Tibial nerve (tissue), 4 donors: ENCODE measurements at places on chromosomes 6 and 20.

DNA sequence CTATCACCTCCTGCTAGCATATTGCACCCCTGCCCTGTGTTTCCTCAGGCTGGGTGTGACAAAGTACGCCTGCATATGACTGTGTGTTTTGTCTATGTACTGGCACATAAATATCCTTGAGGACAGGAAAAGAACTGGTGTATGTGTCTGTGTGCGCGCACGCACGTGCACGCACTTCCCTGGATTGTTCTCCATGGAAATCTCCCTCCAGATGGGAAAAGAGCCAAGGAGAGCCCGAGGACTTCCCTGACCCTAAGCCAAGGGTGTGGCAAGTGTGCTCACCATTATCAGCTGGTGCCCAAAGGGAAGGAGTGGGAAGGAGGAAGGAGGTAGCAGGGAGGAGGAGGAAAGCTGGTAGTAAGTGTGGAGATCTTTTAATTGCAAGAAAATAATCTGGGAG, 117.6 kb downstream of the HIVEP2 start:
- no peak overlapping the region for H3K27ac ChIP-seq
- H3K36me3 ChIP-seq: no peaks in the 10 kb centered on the region
- no peak overlapping the region for H3K4me3 ChIP-seq
- no peaks in the 10 kb centered on the region for H3K27me3 ChIP-seq
- DNase-seq: no peak

DNA sequence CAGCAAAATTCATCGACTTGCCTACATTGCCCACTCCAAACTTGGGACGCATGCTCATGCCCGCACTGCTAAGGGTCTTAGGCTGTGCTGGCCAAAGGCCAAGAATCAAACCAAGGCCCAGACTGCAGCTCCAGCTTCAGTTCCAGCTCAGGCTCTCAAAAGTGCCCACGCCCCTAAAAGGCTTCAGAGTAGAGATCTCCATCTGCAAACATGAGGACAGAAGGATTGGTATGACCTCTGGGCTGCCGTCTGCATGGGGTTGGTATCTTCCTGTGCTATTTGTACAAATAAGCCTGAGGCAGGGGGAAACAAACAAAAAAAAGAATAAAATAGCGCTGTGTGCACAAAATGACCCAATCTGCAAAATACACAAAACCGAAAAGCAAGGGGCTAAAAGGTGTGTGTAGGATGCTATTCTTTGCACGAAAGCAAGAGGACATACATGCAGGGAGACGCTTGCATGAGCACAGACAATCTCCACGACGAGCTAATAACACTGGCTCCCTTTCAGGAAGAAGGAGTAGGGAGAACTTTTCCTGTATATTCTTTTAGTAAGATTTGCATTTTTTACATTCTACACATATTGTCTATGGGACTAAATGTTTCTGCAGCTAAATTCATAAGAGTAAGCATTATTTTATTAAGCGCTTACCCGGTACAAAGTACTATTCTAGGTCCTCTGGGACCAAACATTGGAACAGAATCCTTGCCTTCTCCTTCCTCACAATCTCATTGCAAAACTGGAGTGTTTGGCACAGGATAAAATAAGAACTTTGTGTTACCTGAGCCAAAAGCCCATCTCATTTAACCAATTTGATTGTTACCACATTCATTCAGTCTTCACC, 33.1 kb downstream of the ATP9A start:
- no peak overlapping the region for H3K27ac ChIP-seq
- H3K27me3 ChIP-seq: no peaks in the 10 kb centered on the region
- H3K4me1 ChIP-seq: peaks cover 34% of the 10 kb centered on the region
- H3K4me3 ChIP-seq: no peak overlapping the region
- H3K36me3 ChIP-seq: no peaks in the 10 kb centered on the region

DNA sequence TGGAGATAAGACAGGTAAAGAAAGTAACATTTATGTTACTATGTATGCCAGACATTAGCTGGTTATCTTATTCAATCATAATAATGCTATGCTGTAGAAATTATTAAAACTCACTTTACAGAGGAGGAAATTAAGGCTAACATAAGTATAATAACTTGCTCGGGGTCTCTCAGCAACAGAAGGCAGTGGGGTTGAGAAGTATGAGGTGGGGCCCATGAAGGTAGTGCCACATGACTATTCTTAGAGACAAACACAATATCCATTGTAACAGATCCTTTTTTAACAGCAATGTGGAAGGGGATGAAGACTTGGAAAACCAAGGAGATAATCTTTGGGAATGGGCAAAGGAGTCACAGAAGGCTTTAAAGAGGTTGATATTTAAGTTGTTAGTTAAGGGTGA, 11.5 kb downstream of the REV3L start:
- H3K27ac ChIP-seq: no peak overlapping the region
- H3K4me3 ChIP-seq: no peak overlapping the region
- no peaks in the 10 kb centered on the region for H3K36me3 ChIP-seq
- no peaks in the 10 kb centered on the region for H3K4me1 ChIP-seq
- no peak for DNase-seq

DNA sequence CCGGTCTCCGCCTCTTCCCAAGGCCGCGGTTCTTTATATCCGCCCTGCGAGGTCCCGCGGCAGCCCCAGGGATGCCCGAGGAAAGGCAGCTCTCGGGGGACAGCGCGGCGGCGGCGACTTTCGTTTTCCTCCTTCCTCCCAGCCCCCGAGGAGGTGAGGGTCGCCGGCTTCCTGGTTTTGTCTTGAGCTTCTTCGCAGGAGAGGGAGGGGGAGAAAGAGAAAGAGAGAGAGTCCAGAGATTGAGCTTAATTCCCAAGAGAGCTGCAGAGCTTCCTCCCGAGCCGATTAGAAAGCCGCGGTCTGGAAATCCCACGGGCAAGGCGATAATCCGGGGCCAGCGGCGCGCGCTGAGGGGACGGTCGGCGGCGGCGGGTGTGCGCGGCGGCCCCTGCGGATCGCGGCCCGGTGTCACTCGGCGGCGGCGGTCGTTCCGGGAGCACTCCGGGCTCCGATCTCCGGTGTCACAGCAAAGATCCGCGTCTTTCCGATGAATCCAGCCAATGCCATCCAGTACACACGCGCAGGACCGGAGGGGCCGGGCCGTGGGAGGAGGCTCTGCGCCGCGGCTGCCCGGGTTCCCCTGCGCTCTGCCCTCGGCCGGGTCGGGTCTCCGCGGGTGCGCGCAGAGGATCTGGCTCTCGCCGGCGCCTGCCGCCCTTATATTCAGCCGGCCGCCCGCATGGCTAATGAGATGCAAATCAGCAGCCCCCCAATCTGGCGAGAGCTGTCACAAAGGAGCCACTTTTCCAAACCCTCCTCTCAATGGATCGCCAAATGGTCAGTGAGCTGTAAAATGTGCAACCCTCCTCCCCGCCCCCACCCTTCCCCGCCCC, at the start of gene DLL1:
DLL1 (minus strand) TSS at position 783 of the 833 bp plus-strand sequence. CDS start 939 bp downstream, outside the sequence.
- peaks cover 49% of the 10 kb centered on the region for H3K4me1 ChIP-seq
- H3K4me3 ChIP-seq: peak within 1 kb of the TSS; percentile 78
- no peaks in the 10 kb centered on the region for H3K27me3 ChIP-seq
- H3K27ac ChIP-seq: peak within 1 kb of the TSS; percentile 66
- no peak for DNase-seq

DNA sequence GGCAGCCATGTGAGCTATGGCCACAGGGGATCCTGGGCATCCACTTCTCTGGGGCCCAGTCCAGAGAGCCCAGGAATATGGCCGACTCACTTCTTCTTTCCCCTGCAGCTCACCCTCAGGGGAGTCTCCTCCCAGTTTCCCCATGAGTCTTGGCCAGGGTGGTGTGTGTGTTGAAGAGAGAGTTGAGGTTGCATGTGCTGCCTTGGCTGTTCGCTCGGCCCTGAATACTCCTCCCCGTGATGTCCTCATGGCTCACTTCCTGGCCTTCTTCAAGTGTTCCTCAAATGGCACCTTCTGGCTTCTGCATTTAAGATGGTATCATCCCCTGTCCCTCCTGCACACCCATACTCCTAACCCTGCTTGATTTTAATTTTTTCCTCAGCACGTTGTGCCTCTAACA, 3.2 kb upstream of the TREML1 start:
- H3K27me3 ChIP-seq: peaks cover 5% of the 10 kb centered on the region
- H3K27ac ChIP-seq: no peak overlapping the region
- no peaks in the 10 kb centered on the region for H3K36me3 ChIP-seq
- no peak overlapping the region for H3K4me3 ChIP-seq
- no peak for DNase-seq
- H3K4me1 ChIP-seq: no peaks in the 10 kb centered on the region

DNA sequence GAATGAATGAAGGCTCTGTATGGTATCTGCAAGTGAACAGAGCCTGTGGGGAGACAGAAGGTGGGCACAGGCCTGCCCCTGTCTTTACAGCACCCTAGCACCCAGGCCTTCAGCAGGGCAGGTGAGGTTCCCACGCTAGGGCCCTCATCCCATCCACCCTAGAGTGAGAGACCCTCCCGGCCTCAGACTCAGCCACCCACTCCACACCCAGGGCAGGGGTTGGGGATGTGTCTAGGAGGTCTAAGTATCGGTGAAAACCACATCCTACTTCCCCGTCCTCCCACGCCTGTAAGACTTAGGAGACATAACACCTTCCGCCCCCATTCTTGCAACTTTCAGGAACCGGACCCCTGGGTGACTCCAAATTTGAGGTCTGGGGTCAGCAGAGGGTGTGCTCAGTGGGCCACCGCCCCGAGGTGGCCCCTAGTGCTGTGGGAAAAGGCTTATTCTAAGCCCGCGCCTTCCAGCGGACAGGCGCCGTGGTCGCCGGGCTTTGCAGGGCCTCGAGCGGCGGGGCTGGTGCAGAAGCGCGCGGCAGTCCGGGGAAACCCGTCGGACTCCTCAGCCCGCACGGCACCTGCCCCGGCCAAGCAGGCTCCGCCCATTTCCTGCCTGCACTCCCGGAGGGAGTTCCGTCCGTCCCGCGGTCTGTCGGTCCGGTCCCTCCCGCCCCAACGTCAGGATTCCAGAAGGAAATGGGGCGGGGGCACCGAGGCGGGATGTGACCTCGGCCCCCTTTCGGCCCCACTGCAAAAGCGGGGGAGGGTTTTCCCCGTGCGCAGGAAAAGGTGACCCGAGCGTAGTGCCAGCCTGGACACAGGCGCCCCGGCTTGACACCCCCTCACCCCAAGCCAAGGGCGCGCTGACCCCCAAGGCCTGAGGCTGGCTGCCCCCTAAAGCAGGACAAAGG, 868 bp downstream of the SAMD10 start:
- peaks cover 8% of the 10 kb centered on the region for H3K36me3 ChIP-seq
- H3K27ac ChIP-seq: peak overlapping the region; percentile 75
- DNase-seq: no peak

GRCh38 chr20:24389686-24390085, 79.7 kb upstream of the SYNDIG1 start:
- no peaks in the 10 kb centered on the region for H3K36me3 ChIP-seq
- no peak for DNase-seq
- no peaks in the 10 kb centered on the region for H3K27me3 ChIP-seq
- H3K27ac ChIP-seq: no peak overlapping the region
- no peak overlapping the region for H3K4me3 ChIP-seq
- no peaks in the 10 kb centered on the region for H3K4me1 ChIP-seq

DNA sequence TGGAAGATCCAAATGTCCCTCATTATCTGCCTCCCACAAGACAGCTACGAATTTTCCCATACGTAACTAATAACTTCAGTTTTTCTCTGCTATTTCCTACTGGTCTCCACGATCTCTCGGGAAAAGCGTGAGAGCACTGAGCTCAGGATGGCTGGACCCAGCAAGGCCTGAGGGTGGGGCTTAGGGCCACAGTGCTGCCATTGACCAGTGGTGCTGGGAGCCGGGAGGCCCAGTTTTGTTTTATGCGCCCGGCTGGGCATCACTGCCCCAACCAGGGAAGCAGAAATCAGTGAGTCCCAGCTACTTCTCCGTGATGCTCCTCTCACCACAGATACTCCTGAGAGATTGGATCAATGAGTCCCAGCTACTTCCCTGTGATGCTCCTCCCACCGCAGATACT, 238.4 kb downstream of the LY86 start:
- H3K27me3 ChIP-seq: no peaks in the 10 kb centered on the region
- no peak overlapping the region for H3K27ac ChIP-seq
- H3K4me1 ChIP-seq: no peaks in the 10 kb centered on the region
- no peaks in the 10 kb centered on the region for H3K36me3 ChIP-seq
- no peak overlapping the region for H3K4me3 ChIP-seq

- H3K27me3 ChIP-seq: no peaks in the 10 kb centered on the region
- H3K27ac ChIP-seq: no peak overlapping the region
- no peak for DNase-seq
- no peaks in the 10 kb centered on the region for H3K36me3 ChIP-seq
Measured at GRCh38 chr6:80226151-80226550, 119.7 kb downstream of the BCKDHB start.

DNA sequence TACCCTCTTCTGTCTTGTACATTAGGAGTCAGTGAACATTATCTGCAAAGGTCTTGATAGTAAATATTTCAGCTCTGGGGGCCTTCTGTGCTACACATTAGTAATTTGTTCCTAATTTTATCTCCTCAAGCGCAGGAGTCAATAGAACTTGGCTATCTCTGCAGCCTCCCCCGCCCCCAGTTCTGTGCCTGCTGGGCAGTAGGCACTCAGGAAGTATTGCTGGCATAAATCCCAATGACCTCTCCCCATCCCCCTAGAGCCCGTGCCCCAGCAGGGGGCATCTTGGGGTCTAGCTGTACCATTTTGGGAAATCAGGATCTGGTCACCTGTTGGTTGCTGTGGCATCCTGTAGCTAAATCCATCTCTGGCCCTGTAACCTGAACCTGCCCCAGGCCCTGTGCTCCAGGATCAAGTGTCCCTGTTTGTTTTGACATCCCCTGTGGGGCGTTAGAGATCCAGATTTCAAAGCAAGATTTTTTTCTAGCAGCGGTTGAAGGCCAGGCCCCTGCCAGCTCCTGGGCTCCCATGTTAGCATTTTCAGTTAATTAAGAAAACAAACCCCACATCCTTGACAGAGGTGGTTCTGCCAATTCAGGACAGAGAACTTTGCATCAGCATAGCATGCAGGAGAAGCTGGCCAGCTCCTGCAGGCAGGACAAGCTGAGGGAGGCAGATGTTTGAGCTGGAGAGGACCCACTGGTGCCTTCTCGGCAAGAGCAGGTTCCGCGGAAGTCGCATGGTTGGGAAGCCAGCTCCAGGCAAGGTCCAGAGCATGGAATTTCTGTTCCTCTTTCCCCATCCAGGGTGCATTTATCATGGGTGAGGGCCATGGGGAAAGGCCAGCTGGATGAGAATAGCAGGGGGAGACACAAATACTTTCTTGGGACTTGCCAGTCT, 32.1 kb downstream of the DAAM2 start:
- H3K4me3 ChIP-seq: no peak overlapping the region
- peaks cover 33% of the 10 kb centered on the region for H3K4me1 ChIP-seq
- no peaks in the 10 kb centered on the region for H3K27me3 ChIP-seq
- H3K27ac ChIP-seq: peak overlapping the region; percentile 81
- DNase-seq: no peak
